ENCODE measurements at places on chromosomes 3 and 15.

DNA sequence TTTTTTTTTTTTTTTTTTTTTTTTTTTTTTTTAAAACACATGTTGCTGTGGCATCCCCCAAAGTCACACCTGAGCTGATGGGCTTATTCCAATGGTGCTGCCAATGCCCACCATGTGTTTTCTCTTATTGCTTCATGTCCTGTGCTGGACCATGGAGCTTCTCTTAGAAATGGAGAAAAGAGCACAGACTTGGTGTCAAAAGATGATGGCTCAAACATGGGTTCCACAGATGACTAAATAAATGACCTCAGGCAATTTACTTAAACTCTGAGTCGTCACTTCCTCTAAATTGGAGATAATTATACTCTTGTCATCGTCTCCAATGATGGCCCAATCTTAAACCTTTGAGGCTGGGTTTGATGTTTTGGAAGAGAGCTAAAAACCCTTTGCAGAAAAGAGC is 28.1 kb downstream of the CHST2 start:
- no peak for DNase-seq

DNA sequence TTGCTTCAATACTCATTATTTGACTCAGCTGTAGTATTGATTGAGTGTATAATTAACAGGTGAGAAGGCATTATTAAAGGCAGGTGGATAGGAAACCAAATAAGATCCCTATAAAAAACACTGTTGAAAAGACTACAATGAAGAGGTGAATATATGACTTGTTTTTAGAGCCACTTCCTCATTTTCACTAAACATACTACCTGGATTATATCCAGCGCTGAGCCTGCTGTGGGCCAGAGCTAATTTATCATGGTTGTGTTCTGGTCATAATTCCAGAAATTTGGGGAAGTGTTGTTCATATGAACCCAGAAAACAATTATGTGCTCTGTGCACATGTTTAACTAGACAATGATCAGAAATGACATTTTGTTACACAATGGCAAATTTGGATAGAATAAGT is 235.3 kb upstream of the MME start:
- DNase-seq: no peak

DNA sequence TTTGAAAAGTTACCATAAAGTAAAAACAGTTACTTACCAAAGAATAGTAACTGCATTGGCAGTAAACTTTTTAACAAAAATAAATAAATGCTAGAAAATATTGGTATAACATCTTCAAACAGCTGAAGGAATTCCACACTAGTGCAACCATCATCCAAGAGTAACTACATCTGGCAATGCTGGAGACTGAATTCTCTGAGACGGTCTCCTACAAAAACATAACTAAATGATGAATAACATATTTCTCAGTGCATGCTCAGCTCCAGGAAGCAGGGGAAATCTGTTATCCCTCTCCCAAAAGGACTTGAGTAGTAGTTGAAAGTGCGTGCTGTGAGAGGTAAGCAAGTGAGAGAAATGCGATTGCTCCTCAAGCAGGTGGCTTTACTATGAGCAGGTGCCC is 526.8 kb upstream of the CCDC54 start:
- DNase-seq: peak; percentile 81

GRCh38 chr3:10741891-10742671 is 73.9 kb upstream of the SLC6A11 start:
- no peak for DNase-seq

GRCh38 chr15:70318594-70319465 is 221.1 kb upstream of the TLE3 start:
- DNase-seq: peak; percentile 88

GRCh38 chr3:105368566-105369499 is 2.1 kb downstream of the ALCAM start:
- DNase-seq: peak; percentile 70
